Progenitor cell of endocrine pancreas (in vitro differentiated cells): ENCODE measurements at places on chromosomes 3 and 15. TPM values are rescaled to one million over a fixed set of nuclear protein-coding genes. Genes with fewer than 3 reads are reported as not detected.

GRCh38 chr15:57568299-57568698, 23.4 kb upstream of the MYZAP start:
- no peak overlapping the region for H3K27ac ChIP-seq
- H3K27me3 ChIP-seq: no peaks in the 10 kb centered on the region
- no peak for DNase-seq
- H3K36me3 ChIP-seq: no peaks in the 10 kb centered on the region

- no peak overlapping the region for H3K27ac ChIP-seq
- no peak overlapping the region for H3K4me3 ChIP-seq
- H3K4me1 ChIP-seq: peaks cover 3% of the 10 kb centered on the region
- no peak for DNase-seq
These were observed 188.0 kb downstream of the SOX2 start for GRCh38 chr3:181899702-181900101.

- no peak for DNase-seq
- no peak overlapping the region for H3K27ac ChIP-seq
- H3K27me3 ChIP-seq: peaks cover 59% of the 10 kb centered on the region
- H3K4me3 ChIP-seq: no peak overlapping the region
- H3K36me3 ChIP-seq: no peaks in the 10 kb centered on the region
These were observed 32.5 kb downstream of the BHLHE40 start for GRCh38 chr3:5011555-5012256.

GRCh38 chr15:53611145-53611920, 148.1 kb downstream of the WDR72 start:
- no peak overlapping the region for H3K27ac ChIP-seq
- H3K4me3 ChIP-seq: no peak overlapping the region
- H3K4me1 ChIP-seq: peaks cover 2% of the 10 kb centered on the region
- peaks cover 22% of the 10 kb centered on the region for H3K36me3 ChIP-seq
- no peak for DNase-seq
- H3K27me3 ChIP-seq: no peaks in the 10 kb centered on the region

GRCh38 chr3:120203016-120203415, 82.0 kb downstream of the GPR156 start:
- H3K27me3 ChIP-seq: no peaks in the 10 kb centered on the region
- DNase-seq: no peak
- H3K27ac ChIP-seq: no peak overlapping the region
- H3K36me3 ChIP-seq: no peaks in the 10 kb centered on the region

GRCh38 chr3:54374214-54374852, 252.0 kb downstream of the CACNA2D3 start:
- H3K27ac ChIP-seq: no peak overlapping the region
- peaks cover 5% of the 10 kb centered on the region for H3K4me1 ChIP-seq
- DNase-seq: peak; percentile 22
- H3K36me3 ChIP-seq: no peaks in the 10 kb centered on the region

GRCh38 chr3:161890147-161890625, 393.6 kb downstream of the OTOL1 start:
- no peaks in the 10 kb centered on the region for H3K27me3 ChIP-seq
- no peak for DNase-seq
- H3K4me1 ChIP-seq: no peaks in the 10 kb centered on the region
- no peaks in the 10 kb centered on the region for H3K36me3 ChIP-seq

GRCh38 chr3:27670619-27671018, 51.5 kb downstream of the EOMES start:
- no peak for DNase-seq
- no peak overlapping the region for H3K27ac ChIP-seq
- no peak overlapping the region for H3K4me3 ChIP-seq
- no peaks in the 10 kb centered on the region for H3K27me3 ChIP-seq
- H3K4me1 ChIP-seq: peaks cover 10% of the 10 kb centered on the region

- H3K4me3 ChIP-seq: no peak overlapping the region
- no peak overlapping the region for H3K27ac ChIP-seq
- no peaks in the 10 kb centered on the region for H3K27me3 ChIP-seq
- H3K36me3 ChIP-seq: no peaks in the 10 kb centered on the region
- H3K4me1 ChIP-seq: peaks cover 8% of the 10 kb centered on the region
These were observed 363.2 kb downstream of the NAALADL2 start for GRCh38 chr3:175222356-175222755.

GRCh38 chr3:51139616-51140015, 245.5 kb upstream of the MANF start:
- H3K36me3 ChIP-seq: no peaks in the 10 kb centered on the region
- no peak overlapping the region for H3K27ac ChIP-seq
- H3K27me3 ChIP-seq: no peaks in the 10 kb centered on the region

DNA sequence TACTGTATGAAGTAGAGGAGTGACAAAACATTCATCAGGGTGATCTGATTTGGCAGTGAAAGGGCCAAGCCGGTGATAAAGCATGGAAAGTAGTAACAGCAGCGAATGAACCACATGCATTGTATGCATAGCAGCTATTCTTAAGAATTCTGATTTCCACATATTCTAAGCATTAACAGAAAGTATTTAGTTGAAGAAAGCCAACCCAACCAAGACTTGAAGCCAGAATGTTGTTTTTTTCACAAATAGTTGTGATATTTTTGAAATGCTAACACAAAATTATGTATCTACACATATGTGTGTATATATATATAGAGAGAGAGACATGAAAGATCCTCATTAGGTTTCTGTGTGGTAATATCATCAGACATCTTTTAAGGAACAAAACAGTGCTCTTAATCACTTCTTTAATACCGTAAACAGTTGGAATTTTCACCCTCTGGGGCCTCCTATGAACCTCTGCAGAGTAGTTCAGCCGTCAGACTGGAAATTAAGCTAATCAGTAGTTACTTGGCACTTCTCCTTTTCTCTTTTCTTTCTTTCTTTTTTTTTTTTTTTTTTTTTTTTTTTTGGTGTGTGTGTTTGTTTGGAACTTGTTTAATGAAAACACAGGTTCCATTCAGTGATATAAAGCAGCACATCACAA, 139.6 kb downstream of the CMSS1 start:
- H3K4me3 ChIP-seq: no peak overlapping the region
- H3K36me3 ChIP-seq: no peaks in the 10 kb centered on the region
- peak overlapping the region; percentile 42 for H3K27ac ChIP-seq
- DNase-seq: no peak

DNA sequence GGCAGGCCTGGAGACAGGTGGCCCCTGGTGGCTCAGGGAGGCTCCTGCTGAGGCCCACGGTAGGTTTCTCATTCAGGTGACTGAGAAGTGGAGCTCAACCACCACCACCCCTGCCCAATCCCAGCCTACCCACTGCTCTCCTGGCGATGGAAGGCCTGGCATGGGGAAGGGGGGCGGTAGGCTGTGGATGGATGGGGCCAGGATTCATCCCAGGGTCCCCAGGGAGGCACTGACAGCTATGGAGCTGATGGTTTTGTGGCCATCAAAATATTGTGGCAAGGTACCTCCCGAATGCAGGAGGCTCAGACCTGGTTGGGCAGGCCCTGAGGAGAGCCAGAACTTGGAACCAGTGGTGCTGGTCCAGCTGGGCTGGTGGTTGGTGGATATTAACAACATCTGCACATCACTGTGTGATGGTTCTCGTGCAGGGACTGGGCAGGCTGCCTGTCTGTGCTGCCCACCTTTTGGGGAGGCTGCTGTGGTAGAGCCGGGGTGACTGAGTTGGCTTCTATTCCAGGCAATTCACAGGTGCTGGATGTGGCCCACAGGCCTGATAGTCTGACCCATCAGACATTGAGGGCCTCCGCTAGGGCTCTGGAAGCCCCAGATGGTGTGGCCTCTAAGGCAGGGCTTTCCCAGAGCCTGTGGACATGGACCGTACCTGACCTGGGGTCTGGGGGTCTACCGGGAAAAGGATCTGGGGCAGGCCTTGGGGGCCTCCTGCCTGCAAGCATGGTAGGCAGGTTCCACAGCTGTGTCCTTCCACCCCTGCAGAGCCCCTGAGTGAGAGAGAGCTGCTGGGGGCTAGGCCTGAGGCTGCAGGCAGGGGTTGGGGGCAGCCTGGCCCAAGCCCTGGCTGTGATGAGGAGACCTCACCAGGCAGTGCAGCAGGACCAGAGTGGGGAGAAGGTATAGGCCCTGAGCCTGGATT, 3.4 kb downstream of the ZBTB47 start:
- peaks cover 2% of the 10 kb centered on the region for H3K36me3 ChIP-seq
- H3K27ac ChIP-seq: no peak overlapping the region
- peaks cover 12% of the 10 kb centered on the region for H3K4me1 ChIP-seq
- no peak for DNase-seq
- H3K4me3 ChIP-seq: peak overlapping the region; percentile 53

GRCh38 chr3:186583831-186584230, 13.3 kb downstream of the DNAJB11 start:
- H3K4me1 ChIP-seq: no peaks in the 10 kb centered on the region
- DNase-seq: no peak
- peaks cover 20% of the 10 kb centered on the region for H3K36me3 ChIP-seq
- H3K27ac ChIP-seq: no peak overlapping the region
- H3K27me3 ChIP-seq: no peaks in the 10 kb centered on the region

DNA sequence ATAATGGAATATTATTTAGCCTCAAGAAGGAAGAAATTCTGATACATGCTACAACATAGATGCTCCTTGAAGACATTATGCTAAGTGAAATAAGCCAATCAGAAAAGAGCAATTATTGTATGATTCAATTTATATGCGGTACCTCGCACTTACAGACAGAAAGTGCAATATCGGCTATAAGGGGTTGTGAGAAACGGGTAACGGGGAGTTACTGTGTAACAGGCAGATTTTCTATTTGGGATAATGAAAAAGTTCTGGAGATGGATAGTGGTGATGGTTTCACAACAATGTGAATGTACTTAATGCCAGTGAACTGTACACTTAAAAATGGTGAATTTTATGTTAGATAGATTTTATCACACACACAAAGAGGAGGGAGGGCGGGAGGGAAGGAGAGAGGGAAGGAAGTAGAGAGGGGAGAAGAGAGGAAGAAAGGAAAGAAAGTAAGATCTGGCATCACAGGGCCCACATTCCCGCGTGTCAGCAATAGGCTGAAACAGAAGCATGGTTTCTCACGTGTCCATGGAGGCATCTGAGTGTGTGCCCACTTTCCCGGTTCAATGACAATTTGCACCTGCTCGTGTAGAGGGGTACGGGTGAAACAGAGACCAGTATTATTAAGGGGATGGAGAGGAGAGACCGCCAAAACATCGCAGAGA, 700 bp upstream of the BLM start:
- H3K27ac ChIP-seq: peak overlapping the region; percentile 97
- H3K4me1 ChIP-seq: peaks cover 16% of the 10 kb centered on the region
- peak overlapping the region; percentile 93 for H3K4me3 ChIP-seq
- peaks cover 9% of the 10 kb centered on the region for H3K36me3 ChIP-seq
- DNase-seq: no peak
- peaks cover 15% of the 10 kb centered on the region for H3K27me3 ChIP-seq

- H3K4me3 ChIP-seq: no peak overlapping the region
- no peak overlapping the region for H3K27ac ChIP-seq
- H3K27me3 ChIP-seq: no peaks in the 10 kb centered on the region
- peaks cover 34% of the 10 kb centered on the region for H3K36me3 ChIP-seq
- no peaks in the 10 kb centered on the region for H3K4me1 ChIP-seq
- DNase-seq: no peak
These were observed 23.8 kb downstream of the VPS39 start for GRCh38 chr15:42184296-42184695.

DNA sequence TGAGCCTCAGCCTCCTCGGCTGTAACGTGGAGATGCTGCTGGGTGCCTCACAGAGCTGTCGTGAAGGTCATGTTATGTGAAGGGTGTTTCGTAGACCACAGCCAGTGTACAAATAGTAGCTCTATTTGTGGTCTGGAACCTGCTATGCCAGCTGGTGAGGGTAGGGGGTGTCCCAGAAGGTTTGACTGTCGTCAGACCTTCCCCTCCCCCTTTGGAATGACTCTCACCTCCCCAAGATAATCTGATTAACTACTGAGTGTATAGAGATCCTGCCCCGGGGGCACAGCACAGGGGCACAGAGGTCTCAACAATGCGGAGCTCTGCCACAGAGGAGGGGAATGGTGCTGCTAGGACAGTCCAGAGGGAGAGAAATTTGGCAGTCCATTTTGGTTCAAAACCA, 20.5 kb downstream of the FGD5 start:
- H3K36me3 ChIP-seq: no peaks in the 10 kb centered on the region
- no peak for DNase-seq
- H3K4me3 ChIP-seq: no peak overlapping the region
- peak overlapping the region; percentile 26 for H3K27ac ChIP-seq
- peaks cover 5% of the 10 kb centered on the region for H3K4me1 ChIP-seq

DNA sequence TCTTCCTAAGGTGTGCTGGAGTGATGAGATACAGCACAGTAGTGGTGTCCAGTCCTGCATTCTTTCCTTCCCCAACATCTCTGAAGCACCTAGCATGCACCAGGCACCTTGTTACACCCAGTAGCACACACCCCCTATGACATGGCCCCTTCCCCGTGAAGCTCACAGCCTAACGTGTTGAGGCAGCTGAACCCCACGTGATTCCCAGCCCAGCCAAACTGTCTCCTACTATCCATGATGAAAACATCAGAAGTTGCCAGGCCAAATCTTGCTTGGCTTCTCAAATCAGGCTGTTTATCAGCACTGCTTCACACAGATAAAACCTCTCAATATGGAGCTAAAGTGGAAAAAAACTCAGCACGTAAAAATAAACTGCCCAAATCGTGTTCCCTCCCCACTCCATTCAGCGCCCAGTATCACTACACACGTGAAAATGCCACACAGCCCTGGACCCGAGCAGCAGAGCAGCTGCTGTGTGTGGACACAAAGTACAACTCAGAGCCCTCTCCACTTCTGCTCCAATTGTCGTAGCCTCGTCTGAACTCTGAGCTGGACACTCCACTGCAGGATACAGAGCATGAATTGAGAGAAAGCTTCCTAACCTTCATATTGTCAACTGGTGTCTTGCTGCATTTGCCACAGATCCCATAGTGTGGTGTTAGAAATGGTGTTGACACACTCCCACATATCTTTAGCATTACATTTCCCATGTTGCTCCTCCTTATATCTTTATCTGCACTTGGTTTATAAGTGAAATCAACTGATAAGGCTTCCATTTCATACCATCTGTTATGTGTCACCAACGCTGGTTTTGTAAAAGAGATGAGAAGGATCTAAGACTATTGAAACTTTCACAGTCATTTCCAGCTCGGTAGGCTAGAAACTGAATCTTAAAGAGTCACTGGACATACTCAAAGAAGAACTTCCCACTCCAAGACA, 279.8 kb downstream of the RORA start:
- no peak overlapping the region for H3K27ac ChIP-seq
- no peaks in the 10 kb centered on the region for H3K36me3 ChIP-seq
- H3K4me3 ChIP-seq: no peak overlapping the region
- H3K27me3 ChIP-seq: no peaks in the 10 kb centered on the region
- DNase-seq: no peak
- peaks cover 1% of the 10 kb centered on the region for H3K4me1 ChIP-seq

DNA sequence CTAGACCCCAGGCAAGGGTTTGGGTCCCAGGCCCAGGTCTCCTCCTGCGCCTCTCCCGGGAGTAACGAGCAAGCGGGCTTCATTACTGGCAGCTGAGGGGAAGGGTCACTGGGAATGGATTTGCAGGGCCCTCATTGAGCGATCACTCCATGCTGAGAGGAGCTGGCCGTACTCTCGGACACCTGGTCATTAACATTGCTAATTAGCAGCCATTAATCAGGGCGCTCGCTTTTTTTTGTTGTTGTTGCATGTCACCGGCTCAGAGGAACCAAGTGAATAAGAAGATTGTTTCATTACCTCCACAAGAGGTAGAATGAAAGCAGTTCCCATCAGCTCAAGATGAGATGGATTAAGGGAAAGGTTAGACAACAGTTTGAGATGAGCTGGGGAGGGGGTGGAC, 293.0 kb upstream of the ATP11B start:
- peaks cover 3% of the 10 kb centered on the region for H3K27me3 ChIP-seq
- no peaks in the 10 kb centered on the region for H3K36me3 ChIP-seq
- no peak overlapping the region for H3K27ac ChIP-seq
- no peak for DNase-seq

The CTXN2 gene
- 0.16 and 0.38 TPM in 2 replicates for total RNA-seq

The XCR1 gene
- total RNA-seq: not detected in 2 replicates

The CA12 gene
- total RNA-seq: 0.38 and 0.58 TPM in 2 replicates

The MLF1 gene
- total RNA-seq: 20.2 and 21.7 TPM in 2 replicates

The PRKCI gene
- total RNA-seq: 61.4 and 67.6 TPM in 2 replicates

The BFSP2 gene
- not detected in 2 replicates for total RNA-seq

The RHOV gene
- total RNA-seq: 4.4 and 5.1 TPM in 2 replicates

The NRROS gene
- total RNA-seq: 1.4 and 2.0 TPM in 2 replicates
